ENCODE measurements at places on chromosomes 13 and 19.
A peak's percentile ranks its signal among the peaks of the same experiment; 100 is the strongest.

GRCh38 chr19:19459073-19459472, 53.6 kb downstream of the GATAD2A start:
- DNase-seq = no peak

DNA sequence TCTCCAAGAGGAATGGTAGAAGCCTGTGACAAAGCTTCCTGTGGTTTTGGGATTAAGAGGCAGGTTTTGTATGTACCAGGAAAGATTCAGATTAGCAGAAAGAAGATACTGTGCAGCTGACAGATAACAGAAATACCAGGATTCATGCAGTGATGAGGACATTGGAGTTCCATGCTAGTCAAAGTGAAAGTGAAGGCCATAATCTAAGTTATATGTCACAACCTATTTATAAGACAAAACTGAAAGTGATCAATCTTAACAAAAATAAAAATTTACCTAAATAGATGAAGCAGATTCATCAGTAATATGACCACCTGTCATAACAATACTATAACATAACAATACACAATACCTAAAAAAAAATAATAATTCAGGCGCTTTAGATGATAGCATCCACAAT, 1305.2 kb upstream of the PCDH9 start:
- no peak for DNase-seq

DNA sequence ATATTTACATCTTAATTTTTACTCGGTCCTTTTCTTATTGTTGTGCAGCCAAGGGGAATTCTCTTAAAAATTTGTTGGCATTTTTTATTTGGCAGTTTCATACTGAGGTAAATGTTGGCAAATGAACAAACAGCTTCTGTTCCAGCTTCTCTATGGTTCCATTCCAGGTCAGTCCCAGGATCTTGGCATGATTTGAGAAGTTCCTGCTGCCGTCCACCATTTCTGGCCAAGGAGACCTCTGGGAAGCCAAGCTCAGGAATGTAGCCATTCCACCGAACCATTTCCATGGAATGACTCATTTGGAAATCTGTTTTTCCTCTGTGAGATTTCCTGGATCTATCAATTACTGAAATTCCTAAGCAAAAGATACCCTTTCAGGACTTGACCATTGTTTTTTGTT, 43.9 kb downstream of the SLC10A2 start:
- DNase-seq = no peak

DNA sequence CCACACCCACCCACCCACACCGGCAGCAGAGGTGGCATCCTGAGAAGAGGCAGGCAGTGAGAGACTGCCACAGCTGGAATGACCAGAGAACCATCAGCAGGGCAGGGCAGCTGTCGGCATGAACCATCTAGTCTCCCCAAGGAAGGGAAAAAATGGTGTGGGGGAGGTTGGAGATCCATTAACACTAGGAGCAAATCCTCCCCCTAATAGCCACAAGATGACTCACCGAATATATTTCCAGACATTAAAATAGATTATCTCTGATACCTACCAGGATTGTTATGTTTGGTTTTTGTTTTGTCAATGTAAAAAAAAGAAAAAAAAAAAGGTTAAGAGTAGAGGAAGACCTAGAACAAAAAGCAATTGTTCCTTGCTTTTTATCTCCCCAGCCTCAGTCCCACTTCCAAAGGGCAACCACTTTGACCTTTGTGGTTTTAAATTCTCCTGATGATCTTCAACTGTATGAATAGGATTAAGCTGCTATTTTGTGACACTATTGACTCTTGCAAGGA, 34.2 kb downstream of the THSD1 start:
- no peak for DNase-seq

- DNase-seq = no peak
Measured at GRCh38 chr19:30634131-30634830, 262.1 kb downstream of the ZNF536 start.

DNA sequence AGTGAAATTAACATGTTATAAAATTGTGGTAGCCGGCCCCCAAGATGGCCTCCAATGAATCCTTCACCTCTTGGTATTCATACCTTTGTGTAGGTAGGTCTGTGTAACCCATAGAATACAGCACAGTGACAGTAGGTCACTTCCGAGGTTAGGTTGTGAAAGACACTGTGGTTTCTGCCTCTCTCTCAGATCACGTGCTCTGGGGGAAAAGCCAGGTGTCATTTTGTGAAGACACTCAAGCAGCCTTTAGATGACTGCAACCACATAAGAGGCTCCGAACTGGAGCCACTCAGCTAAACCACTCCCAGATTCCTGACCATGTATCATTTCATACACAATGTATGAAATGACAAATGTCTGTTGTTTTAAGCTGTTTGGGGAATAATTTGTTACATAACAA, 9.8 kb upstream of the USPL1 start:
- DNase-seq = no peak

DNA sequence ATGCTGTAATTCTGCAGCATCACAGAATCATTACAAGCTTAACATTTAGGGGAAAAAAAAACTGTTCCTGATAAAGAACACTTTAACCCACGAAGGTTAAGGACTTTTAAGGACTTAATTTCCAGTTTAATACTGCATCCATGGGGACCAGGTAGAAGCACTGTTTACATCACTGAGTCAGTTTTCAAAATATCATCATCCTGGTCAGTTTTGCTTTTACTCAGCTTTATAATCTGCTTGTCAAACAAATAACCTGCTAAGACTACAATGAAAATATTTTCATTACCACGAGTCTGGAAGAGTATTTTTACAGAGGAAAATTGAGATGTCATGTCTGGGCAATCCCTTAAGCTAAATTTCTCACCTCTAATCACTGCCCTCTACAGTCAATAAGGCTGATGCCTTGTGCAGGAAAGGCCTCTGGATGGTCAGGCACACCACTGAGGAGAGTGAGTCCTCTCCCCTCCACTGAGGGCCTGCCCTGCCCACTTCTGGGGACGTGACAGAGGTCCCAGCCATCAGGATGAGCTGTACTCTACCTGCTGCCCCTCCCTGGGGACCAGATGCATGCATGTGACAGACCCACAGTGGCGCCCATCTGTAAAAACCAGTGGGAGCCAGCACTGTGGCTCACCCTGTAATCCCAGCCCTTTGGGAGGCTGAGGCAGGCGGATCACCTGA, 31.0 kb downstream of the FOXO1 start:
- no peak for DNase-seq

GRCh38 chr13:72875233-72875632, 93.3 kb downstream of the PIBF1 start:
- no peak for DNase-seq

DNA sequence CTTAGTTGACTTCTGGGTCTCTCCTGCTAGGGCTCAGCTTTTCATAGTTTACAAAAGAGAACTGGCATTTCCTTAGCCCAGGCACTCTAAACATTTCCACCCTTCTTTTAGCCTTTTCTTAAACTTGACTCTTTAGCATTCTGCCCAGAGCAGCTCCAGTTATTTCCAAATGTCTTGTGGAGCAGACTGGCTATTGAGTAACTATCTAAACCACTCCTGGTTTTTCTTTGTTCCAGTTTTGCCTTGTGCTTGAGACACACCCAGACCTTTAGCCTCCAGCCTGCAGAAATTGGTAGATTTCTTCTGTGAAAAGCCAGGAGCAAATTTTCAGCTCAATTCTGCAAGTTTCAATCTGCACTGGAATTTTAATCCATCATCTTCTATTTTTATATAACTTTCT, 1813.1 kb downstream of the OLFM4 start:
- DNase-seq = no peak

DNA sequence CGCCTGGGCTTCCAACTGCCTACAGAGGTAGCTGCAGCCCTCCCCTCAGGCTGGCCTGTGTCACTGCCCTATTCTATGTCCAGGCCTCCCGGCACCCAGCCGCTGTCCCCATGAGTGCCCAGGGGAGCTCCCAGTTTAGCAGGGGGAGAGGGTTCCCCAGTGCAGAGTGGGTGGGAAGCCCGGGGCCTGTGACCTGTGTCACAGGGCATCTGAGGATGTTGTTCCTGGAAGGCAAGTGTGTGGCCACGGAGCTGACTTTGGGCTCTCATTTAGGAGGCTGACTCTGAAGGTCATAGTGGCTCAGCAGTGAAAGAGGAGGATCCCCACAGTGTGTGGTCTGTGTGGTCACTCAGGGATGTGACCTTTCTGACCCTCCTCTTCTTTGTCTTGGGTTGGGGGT, 25.1 kb downstream of the PPP1R37 start:
- no peak for DNase-seq

DNA sequence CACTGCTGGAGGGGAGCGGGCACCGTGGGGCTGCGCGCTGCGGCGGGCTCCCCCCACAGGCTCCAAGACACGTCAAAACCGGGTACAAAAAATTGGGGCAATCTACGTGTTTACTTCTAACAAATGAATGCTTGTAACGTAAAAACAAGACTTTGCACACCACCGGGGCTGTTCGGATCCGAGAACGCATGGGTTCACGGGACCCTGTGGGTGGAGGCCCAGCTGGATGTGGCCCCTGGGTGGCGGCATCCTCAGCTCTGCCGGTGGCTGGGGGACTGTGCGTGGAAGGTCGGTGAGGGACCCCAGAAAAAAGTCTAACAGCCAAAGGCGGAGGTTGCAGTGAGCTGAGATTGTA, 10.3 kb upstream of the SLC7A10 start:
- DNase-seq = no peak

DNA sequence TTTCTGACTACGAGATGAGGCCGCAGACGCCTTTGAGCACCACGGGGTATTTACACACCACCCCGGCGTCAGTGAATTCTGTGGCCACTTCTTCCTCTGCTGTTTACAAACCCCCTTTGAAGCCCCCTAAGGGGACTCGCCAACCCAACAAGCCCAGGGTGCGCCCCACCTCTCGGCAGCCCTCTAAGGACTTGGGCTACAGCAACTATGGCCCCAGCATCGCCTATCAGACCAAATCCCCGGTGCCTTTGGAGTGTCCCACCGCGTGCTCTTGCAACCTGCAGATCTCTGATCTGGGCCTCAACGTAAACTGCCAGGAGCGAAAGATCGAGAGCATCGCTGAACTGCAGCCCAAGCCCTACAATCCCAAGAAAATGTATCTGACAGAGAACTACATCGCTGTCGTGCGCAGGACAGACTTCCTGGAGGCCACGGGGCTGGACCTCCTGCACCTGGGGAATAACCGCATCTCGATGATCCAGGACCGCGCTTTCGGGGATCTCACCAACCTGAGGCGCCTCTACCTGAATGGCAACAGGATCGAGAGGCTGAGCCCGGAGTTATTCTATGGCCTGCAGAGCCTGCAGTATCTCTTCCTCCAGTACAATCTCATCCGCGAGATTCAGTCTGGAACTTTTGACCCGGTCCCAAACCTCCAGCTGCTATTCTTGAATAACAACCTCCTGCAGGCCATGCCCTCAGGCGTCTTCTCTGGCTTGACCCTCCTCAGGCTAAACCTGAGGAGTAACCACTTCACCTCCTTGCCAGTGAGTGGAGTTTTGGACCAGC, 5.3 kb downstream of the SLITRK5 start:
- DNase-seq = no peak

GRCh38 chr13:39251340-39251739, 213.1 kb downstream of the NHLRC3 start:
- DNase-seq = no peak

DNA sequence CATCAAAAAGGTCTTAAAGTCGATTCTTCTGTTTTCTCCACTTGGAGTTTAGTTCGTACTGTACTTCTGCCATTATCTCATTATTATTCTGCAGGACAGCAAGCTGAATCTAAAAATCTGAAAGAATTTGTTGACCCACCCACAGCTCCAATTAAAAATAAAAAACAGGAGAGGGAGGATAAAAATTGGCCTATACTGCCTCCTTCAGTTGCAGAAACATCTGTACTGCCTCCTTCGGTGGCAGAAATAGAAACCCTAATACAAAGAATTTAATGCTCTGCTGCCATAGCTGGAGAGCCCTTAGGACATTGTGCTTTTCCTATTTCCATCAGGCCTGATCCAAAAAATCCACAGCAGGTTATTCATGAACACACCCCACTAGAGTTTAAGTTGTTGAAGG, 9.8 kb downstream of the ZNF350 start:
- no peak for DNase-seq

- no peak for DNase-seq
Measured at GRCh38 chr19:11279505-11280236, 16.3 kb upstream of the TSPAN16 start.

DNA sequence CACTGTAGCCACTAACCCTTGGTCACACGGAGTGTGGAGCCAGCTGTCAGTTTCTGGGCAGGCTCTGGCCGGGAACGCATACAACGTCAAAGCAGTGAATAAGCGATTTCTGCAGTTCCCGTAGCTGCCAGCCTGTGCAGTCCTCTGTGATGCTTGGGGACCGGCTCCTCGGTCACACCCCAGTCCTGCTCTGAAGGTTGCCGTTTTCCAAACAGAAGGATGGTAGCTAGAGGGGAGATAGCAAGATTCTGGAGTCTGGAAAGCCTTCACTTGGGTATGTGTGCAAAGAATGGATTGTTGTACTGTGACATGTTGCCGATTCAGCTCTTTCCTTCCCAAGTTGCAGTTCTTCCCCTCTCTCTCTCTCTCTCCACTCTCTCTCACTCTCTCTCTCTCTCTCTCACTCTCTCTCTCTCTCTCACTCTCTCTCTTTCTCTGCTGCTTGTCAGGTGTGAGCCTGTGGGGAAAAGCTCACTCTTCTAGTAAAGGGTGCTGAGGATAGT, 38.7 kb upstream of the C1QTNF9 start:
- DNase-seq = peak; percentile 87

DNA sequence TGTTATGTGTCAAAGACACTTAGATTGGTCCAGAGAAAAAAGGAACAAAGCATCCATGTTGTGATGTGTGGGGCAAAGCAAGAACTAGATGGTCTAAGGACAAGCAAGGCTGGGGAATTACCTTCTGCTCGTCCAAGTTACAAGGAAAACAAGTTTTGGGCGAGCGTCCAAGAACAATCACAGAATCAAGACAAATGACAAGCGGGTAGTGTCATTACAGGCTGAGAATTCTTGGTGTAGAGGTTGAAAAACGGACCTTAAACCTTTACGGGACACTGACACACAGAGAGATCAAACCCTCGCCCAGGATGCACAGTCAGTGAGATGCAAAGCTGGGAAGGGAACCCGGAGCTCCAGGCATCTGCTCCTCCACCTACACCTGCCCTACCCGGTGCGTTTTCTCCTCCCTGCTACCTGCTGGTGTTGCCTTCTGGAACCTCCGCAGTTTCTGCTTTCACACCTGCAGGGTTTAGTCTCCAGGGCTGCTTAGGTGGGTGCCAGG, 515 bp upstream of the ZNF324B start:
- DNase-seq = no peak

GRCh38 chr19:32543115-32543900, 37.7 kb upstream of the PDCD5 start:
- no peak for DNase-seq

DNA sequence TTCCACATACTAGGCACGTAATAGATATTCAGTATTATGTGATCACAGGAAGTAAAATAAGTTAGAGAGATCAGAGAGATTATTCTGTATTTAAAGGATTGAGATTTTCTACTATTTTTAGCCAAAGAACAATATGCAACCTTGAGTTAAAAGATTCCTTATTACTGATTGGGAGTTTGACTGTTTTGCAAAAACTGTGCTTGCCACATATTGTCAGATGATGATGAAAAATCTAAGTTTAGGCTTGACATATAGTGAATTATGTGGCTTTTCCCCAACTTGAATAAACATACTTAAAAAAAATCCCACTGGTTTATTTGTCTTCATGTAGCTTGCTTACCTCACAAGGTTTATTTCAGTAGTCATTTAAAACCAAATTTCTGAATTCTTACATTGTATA, 194.4 kb downstream of the KCNRG start:
- DNase-seq = no peak
